ENCODE measurements at places on chromosomes 13 and 19.
A peak's percentile ranks its signal among the peaks of the same experiment; 100 is the strongest.

DNA sequence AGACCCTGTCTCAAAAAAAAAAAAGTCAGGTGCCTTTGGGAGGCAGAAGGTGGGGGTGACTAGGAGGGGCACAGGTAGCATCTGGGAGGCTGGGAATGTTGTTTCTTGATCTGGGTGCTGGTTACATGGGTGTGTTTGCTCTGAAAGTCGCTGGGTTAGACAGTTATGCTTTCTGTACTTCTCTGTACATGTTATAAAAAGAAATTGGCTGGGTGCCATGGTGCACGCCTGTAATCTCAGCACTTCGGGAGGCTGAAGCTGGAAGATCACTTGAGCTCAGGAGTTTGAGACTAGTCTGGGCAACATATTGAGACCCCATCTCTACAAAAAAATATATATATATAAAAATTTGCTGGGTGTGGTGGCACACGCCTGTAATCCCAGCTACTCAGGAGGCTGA is 15.1 kb downstream of the NOSIP start:
- DNase-seq: no peak

DNA sequence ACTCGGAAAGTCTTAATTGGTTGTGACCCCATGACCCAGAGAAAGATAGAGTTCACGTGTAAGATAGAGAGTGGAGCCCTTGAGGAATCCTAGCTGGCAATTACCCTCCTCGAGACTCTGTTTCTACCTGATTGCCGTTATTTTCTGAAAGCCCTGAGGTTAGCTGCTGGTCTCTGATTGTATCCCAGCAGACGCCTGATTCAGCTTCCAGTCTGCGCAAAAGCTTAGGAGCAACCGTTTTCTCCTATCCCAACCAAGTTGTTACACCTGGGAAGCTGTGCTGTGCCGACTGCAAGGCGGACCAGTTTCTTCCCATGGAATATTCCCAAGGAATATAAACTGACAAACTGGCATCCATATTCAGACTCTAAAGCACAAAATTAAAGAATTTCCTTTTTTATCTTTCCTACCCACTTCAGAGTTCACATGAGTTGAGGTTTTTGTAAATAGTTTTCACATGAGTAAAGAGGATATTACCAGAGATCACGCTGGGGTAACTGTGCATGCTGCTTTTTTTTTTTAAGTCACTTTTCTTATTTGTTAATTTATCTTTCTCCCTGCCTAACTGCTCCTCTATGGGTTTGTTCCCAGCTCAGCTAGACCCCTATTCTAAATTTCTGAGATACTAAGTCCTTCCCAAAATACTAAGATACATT is 1.5 kb upstream of the TRPC4 start:
- DNase-seq: no peak

DNA sequence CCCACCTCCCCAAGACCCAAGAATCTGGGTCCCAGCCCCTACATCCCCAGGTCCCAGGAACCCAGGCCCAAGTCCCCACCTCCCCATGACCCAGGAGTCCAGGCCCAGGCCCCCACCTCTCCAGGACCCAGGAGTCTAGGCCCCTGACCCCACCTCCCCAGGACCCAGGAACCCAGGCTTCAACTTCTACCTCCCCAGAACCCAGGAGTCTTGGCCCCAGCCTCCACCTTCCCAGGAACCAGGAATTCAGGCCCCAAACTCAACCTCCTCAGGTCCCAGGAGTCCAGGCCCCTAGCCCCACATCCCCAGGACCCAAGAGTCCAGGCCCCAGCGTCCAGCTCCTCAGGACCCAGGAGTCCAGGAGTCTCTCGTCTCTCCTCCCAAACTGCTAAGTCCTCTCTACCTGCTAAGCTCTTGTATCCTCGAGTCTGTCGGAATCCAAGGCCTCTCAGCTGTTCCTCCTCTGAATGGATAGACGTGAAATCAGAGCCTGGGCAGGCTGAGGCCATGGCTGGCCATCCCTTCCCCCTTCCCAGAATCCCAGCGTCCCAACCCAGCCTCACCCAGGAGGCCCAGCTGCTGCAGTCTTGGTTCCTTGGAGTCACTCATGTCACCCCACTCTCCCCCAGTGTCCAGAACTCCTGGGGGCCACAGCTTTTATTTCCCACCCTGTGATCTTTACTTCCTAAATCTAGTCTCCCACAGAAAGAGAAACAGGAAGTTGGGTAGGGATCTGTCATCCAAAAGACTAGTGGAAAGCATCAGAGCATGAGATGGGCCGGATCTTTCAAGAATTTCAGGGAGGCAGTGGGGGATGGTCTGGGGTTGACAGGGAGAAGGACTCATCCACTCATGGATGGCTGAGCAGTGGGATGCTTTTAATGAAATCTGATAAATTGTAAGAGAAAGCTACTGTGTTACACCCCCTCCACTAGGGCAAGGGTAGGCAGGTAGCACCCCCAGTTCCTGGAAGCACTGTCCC is at the start of gene CD209:
Gene CD209, minus strand, starts transcription at position 632 of the 982 bp plus-strand sequence. Its CDS starts 23 bp downstream, at position 609.
- no peak for DNase-seq

- DNase-seq: no peak
These were observed 15.5 kb upstream of the SPACA4 start for GRCh38 chr19:48591021-48591420.

DNA sequence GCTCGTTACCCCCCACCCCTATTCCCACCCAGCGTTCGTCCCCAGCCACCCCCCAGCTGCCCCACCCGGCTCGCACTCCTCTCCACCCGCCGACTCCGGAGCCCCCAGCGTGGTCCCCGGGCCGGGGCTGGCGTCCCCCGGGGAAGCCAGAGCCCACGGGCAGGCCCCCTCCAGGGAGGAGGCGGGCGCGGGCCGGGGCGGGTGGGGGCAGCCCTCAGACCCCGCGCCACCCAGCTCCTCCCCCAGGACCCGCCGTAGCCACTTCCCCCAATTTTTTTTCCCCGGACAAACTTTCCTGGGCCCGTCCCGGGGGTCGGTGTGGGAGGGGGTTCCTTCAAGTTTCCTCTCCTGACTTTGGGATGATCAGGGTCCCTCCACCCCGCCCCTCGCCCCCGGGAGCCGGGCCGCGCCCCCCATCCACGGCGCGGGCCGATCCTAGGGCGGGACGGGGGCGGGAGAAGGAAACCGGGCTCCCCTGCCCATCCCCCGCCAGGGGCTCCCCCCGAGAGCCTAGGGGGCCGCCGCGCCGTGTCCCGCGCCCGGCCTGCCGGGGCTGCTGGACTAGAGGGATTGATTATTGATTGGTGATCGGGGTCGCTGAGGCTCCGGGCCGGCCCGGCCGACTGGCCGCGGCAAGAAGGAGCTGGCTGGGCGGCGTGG is 927 bp upstream of the TSHZ3 start:
- DNase-seq: no peak

DNA sequence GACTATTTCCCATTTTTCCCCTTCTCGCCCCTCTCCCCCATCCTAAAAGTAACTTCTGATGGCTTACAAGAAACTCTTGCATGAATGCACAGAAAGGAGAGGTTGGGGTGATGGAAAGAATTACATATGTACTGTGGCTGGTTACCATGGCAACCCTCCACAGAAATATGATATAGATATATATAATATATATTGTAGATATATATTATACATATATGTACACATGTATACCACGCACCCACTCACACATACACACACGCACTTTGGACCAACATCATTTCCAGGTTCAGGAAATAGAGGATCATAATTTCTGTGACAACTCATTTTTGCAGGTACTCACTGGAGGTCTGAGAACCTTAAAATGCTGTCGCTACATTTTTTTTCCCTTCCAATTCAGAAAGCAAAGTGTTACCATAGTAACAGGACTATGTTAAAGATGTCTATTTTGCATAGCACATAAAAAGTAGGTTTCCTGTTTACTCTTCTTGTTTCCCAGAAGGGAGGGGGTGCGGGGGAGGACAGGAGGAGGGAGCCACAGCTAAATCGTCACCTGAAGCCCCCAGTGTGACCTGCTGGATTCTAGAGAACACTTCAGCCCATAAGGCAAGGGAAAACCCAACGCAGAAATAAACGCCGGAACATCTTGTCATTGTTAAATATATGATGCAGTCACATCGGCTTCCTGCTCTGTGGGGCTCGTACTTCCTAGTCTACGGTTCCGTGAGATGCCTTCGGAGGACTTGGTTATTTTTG is 44.7 kb downstream of the EFNB2 start:
- DNase-seq: no peak

DNA sequence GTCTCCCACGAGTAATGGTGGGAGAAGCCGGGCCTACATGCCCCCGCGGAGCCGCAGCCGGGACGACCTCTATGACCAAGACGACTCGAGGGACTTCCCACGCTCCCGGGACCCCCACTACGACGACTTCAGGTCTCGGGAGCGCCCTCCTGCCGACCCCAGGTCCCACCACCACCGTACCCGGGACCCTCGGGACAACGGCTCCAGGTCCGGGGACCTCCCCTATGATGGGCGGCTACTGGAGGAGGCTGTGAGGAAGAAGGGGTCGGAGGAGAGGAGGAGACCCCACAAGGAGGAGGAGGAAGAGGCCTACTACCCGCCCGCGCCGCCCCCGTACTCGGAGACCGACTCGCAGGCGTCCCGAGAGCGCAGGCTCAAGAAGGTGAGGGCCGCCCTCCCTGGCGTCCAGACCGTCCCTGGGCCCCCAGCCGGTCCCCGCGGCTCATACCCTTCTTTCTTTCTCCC is 1.4 kb upstream of the USF2 start:
- DNase-seq: no peak

DNA sequence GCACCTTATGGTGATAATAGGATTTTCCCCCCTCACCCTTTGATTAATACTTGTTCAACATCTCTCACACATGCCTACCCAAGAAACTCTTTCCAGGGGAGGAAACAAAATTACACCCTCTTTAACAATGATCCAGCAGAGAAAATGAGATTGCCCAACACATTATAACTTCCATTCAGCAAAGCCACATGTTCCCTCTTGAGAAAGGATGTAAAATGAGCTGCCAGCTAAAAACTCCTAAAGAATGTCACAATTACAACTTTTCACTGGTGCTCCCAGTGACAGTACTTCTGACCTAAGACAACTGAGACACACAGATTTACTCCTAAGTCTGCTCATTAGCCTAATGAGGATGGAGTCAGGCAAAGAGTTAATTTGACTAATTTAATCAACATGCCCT is 621.4 kb downstream of the DIAPH3 start:
- no peak for DNase-seq

- DNase-seq: no peak
These were observed 2.6 kb upstream of the TNFAIP8L1 start for GRCh38 chr19:4636761-4637160.

GRCh38 chr13:110240352-110240751 is 66.6 kb downstream of the COL4A1 start:
- DNase-seq: no peak

DNA sequence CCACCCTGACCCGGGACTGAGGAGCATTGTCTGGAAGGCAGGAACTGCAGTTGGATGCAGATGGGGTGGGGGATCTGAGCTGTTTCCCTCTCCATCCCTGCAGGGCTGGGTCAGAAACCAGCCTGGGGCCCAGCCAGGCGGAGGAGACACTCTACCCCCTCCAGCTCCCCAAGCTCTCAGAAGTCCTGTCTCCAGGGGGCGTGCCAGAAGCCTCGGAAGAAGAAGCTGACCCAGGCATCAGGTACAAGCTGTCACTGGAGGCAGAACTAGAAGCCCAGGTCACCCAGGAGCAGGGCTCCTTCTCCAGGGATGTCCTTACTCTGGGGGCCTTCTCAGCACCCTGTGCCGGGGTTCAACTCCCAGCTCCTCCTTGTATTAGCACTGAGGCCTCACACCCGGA is 15.5 kb downstream of the SIX5 start:
- DNase-seq: no peak

DNA sequence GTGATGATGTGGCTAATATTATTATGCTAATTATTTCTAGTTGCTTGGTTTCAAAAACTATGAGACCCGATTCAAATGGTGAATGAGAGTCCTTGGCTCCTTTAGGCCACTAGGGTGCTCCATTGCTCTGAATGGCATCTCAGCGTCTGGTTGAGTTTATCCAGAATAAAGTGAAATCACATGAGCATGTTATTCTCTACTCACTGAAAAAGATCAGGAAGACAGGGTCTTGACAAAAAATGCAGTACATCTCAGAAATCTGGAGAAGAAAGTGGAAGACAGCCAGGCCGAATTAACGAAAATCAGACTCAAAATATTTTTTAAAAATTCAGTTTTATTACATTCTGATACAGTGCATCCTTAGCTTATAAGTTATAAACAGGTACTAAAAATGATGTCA is 516.2 kb downstream of the MYO16 start:
- DNase-seq: peak; percentile 84

- no peak for DNase-seq
These were observed 19.7 kb downstream of the ADGRE3 start for GRCh38 chr19:14654786-14655560.

- peak; percentile 80 for DNase-seq
These were observed 251.5 kb upstream of the STARD13 start for GRCh38 chr13:33537026-33537425.

GRCh38 chr19:42290523-42291434 is 11.2 kb upstream of the PRR19 start:
- DNase-seq: no peak
